ENCODE measurements at places on chromosomes 7 and 10.

- no peak for DNase-seq
Observed at GRCh38 chr7:63029207-63029522, 969.5 kb upstream of the ZNF722 start.

DNA sequence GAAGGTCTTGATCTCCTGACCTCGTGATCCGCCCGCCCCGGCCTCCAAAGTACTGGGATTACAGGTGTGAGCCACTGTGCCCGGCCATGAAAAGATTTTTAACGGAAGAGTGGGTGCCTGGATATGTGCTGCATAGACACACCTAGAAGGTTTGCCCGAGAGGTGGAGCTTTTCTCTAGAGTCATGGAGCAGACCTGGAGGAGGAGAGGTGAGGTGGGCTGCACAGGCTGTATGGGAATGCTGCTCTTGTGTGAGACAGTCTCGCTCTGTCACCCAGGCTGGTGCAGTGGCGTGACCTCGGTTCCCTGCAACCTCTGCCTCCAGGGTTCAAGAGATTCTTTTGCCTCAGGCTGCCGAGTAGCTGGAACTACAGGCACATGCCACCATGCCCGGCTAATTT lies 103.3 kb downstream of the ACTR3B start:
- no peak for DNase-seq

GRCh38 chr10:119668461-119668860 lies 17.3 kb downstream of the BAG3 start:
- DNase-seq = no peak

DNA sequence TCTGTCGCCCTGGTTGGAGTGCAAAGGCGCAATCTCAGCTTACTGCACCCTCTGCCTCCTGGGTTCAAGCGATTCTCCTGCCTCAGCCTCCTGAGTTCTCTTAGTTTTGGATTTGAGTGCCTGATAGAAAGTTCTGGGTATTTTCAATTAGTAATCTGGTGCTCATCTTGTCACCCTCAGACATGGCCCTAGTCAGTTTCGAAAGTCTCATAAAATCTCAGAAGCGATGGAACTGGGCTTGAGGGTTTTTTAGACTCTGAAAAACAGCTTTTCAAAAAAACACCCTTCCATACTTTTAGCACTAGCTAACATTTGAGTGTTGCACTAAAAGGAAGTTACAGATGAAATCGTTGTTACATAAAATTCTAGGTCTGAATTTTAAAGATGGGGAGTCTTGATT lies 9.4 kb upstream of the PIP4K2A start:
- DNase-seq = no peak

Data from stimulated activated CD4-positive, alpha-beta T cell treated with anti-CD3 and anti-CD28 coated beads, Interleukin-1b, Interleukin-23, amount 100 ng/mL, for 1 hour (primary cell).